ENCODE measurements at places on chromosomes 3 and 15.

GRCh38 chr3:140344082-140344454, 333.8 kb upstream of the TRIM42 start:
- DNase-seq: no peak

DNA sequence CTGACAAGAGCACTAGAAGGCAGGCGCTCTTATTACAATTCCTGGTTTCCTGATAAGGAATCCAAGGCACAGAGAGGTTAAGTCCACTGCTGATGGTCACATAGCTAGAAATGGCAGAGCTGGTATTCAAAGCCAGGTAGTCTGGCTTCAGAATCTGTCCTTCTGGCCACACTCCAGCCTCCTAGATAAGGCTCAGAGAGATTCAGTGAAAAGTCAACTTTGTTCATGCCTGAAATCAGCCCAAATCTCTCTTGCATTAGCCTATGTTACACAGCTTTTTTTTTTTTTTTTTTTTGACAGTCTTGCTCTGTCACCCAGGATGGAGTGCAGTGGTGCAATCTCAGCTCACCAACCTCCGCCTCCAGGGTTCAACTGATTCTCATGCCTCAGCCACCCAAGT, 21.1 kb upstream of the CMTM8 start:
- no peak for DNase-seq

- DNase-seq: no peak
Measured at GRCh38 chr3:124206225-124207055, 214.5 kb upstream of the ROPN1 start.

DNA sequence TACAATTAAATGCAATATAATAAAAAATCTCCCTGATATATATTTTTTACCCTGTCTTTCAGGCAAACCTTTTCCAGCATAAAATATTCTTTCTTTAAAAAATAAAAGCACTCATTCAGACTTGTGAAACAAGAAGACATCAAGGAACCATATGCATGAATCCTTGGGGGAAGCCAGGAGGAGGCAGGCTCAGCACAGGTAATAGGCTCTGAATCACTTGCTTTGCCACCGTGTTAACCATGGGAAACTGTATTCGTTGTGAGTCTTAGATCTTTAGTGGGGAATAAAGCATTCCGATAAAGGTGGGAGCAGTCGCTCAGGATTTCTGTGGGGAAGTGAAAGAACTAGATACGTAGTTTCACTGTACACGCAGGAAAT, 42.4 kb downstream of the FBN1 start:
- DNase-seq: no peak

DNA sequence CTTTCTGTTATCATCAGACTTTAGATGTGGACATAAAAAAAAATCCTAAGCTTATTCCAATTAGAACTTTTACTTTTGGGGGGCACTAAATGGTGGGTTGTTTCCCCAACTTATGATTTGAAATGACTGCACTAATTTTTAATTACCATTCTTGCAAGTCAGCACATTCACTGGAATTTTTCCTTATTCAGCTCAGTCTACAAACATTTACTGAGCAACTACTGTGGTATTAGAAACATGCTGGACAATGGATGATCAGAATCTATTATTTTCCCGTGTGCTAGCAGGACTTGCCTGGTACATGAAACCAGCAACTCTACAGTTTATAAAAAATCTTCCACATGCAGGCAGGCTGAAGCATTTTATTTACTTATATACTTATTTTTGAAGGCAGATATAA, 273.6 kb downstream of the FOXP1 start:
- DNase-seq: no peak

DNA sequence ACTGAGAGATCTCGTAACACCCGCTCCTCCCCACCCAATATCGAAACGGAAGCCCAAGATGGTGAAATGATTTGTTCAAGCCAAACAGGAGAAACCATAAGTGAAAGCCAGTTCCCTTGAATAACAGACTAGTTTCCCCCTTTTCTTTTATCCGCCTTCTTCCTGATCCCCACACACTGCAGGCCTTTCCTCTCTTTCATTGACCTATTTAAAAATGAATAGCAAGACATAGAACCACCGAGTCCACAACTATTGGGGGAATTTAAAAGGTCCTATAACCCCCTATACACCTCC, 382 bp upstream of the COX17 start:
- DNase-seq: no peak

DNA sequence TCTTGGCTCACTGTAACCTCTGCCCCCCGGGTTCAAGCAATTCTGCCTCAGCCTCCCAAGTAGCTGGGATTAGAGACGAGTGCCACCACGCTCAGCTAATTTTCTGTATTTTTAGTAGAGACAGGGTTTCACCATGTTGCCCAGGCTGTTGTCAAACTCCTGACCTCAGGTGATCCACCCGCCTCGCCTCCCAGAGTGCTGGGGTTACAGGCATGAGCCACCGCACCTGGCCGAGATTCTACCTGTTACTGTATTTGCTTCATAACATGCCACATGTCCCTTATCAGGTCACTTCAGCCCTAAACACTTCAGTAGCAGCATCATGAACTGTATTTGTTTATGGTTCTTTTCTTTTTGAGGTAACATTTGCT, 7.5 kb upstream of the LCTL start:
- DNase-seq: no peak

GRCh38 chr3:125148836-125149235, 63.7 kb downstream of the SLC12A8 start:
- no peak for DNase-seq

GRCh38 chr3:190526787-190527762, 13.2 kb downstream of the IL1RAP start:
- no peak for DNase-seq

- DNase-seq: no peak
Measured at GRCh38 chr3:31133541-31133940, 239.1 kb upstream of the GADL1 start.

GRCh38 chr3:30934208-30934550, 39.7 kb upstream of the GADL1 start:
- no peak for DNase-seq

DNA sequence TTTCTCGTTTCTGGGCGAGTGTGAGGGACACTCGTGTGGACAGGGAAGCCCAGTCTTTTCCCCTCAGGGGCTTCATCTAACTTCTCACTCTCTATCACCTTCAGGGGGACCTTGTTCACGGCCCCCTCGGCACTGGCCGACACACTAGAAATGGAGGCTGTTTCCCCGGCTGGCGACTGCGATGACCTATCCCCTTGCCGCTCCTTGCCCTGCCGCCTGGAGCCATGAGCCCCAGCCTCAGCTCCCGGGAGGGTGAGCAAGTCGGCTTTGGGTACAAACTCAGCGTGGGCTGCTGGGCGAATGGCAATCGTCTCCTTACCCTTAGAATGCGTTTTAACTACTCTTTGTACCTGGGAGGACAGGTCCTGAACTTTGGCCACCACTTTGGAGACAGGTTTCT, 41.0 kb downstream of the FMN1 start:
- DNase-seq: no peak

DNA sequence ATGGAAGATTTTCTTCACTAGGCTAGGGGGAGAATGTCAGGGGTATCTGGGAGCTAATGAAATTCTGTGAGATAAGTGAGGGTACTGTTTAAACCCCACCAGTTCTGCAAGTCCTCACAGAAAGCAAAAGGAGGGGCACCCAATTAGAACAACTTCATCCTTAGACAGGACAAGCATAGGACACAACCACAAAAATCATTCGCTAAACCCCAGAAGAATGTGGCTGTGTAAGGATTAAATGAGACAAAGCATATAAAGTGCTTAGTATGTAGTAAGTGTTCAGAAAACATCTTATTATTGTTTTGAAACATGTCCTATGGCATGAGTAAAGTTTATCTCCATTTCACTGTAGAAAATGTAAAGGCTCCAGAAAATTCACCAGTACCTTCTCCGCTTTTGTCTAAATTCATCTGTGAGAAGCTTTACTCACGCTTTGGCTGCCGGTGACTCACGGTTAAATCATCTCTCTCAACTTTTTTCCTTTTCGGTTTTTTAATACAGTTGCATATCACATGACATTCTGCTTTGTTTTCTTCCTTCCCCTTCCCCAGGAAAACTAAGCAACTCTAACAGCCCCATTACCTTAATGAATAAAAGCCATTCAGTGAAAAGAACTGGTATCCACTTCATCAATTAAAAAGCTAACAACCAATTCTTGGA, 1.7 kb downstream of the CLRN1 start:
- DNase-seq: no peak

DNA sequence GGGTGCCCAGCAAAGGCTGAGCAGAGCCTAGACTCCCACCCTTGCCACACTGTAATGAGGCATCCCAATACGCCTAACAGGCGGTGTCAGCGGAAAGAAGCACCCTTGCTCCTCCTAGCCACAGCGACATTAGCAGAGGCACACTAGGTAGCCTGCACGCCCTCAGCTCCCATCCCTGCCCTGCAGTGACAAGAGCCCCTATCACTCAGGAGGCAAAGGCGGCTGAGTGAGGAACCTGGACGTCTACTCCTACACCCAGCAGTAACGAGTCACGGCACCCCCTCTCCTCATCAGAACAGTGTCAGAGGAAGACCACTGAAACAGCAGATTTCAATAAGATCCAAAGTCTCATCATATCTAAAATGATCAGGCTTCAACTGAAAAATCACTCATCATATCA, 12.0 kb upstream of the MAP6D1 start:
- no peak for DNase-seq

- DNase-seq: no peak
Measured at GRCh38 chr3:145191543-145191942, 969.4 kb downstream of the PLOD2 start.

DNA sequence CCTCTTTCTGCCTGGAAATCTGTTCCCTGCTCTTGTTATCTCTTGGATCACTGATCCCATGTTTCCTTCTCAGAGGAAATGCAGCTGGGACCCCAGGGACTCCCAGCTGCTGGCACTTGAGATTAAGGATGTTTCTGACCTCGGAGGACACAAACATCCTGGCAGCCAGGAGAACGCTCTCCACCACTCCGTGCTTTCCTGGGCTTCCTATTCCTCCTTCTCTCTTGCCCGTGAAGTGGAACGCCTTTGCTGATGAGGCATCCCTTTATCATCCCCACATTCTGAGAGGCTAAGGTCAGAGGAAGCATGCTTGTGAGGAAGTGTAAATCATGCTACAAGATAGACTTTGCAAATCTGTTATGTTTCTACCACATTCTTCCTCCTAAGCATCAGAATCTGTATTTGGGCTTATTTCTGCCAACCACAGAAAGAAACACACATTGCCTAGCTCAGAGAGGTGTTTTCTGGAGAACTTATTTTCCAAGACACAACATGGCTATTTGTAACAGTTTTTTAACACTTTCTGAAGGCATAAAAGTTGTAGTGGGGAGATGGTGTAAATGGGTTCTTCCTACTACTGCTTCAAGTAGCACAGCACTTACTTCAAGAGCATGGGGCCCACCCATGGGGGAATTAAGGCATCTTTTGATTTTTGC, 25.6 kb upstream of the LDHAL6B start:
- DNase-seq: no peak

DNA sequence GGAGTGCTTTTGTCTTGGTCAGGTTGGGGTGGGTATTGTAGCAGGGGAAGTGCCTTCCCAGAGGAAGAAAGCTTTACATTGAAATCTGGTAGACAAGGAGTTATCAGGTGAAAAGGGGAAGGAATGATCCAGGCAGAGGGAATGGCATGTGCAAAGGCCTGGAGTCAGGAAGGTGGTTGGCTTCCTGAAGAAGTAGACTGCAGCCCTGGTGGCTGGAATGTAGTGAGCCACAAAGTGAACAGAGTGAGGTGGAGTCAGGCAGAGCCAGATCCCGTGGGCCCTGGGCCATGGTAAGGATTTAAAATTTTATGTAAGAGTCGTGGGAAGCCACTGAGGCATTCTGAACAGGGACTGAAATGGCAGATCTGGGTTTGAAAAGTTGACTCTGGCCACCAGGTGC, 58.3 kb downstream of the RAB11A start:
- DNase-seq: no peak

GRCh38 chr15:92580933-92581445, 74.6 kb downstream of the FAM174B start:
- DNase-seq: no peak

DNA sequence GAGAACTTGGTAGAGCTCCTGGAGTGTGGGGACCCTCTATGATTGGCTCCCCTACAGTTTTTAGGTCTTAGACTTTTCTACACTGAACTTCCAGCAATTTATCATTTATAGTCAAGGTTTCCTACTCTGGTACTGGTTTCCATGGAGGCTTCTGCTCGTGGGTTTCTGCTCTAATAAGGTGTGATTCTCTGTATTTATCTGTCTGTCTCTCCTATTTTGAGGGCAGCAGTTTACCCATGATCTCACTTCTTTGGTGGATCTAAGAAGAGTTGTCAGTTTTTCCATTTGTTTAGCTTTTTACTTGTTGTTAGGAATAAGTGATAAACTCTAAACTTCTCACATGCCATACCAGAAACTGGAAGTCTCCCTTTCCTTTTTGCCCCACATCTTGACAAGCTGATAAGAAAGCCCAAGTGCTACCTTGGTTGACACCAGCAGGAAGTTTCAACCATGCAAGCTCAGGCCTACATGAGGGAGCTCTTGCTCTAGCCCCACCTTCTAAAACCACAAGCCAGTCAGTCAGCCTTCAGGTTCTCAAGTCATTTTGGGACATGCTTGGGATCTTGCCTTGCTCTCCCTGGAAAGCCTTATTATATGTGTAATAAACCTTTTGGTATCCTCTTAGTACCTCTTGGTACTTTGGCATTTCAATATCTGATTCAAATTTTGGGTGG, 10.0 kb downstream of the TIMMDC1 start:
- no peak for DNase-seq

DNA sequence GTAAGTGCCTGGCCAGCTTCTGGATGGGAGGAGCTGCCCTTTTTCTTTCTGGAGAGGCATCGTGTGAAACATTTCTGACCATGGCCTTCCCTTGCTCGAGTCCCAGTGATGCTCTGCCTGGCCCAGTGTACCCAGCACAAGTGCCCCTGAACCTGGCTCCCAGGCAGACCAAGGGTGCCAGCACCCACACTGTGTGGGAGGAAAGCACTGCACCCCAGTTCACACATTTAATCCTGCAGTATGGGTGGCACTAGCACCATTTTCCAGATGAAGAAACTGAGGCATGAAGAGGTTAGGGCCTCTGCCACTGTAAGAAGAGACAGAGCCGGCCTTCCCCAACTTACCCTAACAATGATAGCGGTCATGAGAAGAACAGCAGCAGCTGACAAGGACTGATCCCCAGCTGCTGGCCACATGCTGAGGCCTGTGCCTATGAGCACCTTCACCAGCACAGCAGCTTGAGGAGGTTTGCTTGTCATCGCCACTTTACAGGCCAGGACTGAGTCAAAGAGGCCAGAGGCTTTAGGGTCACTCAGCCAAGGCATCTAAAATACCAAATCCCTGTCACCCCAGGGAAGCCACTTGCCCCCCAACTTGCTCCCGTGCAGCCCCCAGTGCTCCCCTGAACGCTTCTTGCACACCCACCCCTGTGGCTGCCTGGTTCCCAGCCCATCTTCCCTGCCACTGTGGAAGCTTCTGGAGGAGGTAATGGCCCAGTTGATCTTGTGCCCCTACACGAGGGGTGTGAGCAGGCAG, 15.0 kb downstream of the PRR23E start:
- DNase-seq: no peak

GRCh38 chr15:71646767-71647486, 163.4 kb upstream of the NR2E3 start:
- no peak for DNase-seq

- no peak for DNase-seq
Measured at GRCh38 chr15:33639456-33639855, 328.7 kb downstream of the RYR3 start.

GRCh38 chr15:73965758-73966113, 26.4 kb downstream of the STOML1 start:
- DNase-seq: no peak

All from stimulated activated CD8-positive, alpha-beta memory T cell treated with anti-CD3 and anti-CD28 coated beads, Interleukin-2, amount 100 ng/mL, for 1 hour (primary cell).